ENCODE measurements at places on chromosomes 6 and 20.

DNA sequence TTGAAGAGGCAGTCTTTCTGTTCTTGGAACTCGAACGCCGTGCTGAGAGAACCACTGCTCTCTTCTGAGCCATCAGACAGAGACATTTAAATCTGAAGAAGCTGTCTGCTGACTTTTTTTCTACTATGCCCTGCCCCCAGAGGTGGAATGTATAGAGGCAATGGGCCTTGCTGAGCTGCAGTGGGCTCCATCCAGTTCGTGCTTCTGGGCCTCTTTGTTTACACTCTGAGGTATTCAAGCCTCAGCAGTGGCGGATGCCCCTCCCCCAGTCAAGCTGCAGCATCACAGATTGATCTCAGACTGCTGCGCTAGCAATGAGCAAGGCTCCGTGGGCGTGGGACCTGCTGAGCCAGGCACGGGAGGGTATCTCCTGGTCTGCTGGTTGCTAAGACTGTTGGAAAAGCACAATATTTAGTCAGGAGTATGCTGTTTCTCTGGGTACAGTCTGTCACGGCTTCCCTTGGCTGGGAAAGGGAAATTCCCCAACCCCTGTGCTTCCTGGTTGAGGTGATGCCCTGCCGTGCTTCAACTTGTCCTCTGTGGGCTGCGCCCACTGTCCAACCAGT is 526.8 kb downstream of the CD109 start:
- no peak for DNase-seq

- peak; percentile 32 for DNase-seq
Measured at GRCh38 chr6:31896856-31897611, 464 bp downstream of the EHMT2 start.

DNA sequence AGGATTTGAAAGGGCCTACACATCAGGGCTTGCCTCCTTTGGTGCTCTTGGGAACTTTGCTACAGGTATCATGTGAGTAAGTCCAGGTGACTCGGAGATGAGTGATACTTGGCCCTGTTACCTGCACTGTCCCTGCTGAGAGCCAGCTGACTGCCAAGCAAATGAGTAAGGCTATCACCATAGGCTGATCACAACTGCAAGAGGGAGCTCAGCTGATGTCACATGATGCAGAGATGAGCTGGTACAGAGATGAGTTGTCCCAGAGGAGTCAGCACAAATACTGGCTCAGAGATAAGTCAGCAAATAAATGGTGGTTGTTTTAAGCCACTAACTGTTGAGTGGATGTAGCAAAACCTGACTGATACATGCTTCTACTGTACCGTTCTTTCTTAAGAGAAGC is 41.4 kb downstream of the LAMP5 start:
- DNase-seq, result no peak

- DNase-seq, result no peak
Measured at GRCh38 chr6:94673251-94673650, 904.1 kb upstream of the MANEA start.

DNA sequence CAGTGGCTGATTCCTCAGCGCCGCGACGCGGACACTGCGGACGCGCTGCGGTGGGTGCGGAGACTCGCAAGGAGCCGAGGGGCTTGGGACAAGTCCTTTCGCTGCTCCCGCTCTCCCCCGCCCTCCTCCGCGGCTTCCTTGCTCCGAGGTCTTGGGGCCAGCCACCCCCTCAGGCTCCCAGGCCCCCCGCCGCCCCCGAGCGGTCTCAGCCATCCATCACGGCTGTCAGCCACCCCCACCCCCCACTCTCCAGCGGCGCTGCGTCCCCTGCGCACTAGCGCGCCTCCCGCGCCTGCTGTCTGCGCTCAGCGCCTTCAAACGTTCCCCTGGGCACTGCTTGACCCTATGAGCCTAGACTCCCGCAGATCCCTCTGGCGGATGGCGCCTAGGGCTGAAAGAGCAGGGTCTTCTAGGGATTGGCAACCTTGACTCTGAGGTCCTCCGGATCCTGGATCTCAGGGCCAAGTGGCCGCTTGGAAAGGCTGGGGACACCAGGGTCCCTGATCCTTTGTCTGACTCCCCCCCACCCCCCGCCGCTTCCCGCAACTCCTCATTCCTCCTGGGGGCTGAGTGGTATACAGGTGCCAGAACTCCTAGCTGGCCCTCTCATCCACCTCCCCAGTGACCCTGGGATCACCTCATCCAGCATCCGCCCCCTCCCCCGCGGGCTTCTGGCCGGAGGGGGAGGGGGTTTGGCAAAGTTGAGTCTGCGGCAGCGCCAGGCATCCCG is 1.4 kb downstream of the SLC12A5 start:
- DNase-seq, result no peak

DNA sequence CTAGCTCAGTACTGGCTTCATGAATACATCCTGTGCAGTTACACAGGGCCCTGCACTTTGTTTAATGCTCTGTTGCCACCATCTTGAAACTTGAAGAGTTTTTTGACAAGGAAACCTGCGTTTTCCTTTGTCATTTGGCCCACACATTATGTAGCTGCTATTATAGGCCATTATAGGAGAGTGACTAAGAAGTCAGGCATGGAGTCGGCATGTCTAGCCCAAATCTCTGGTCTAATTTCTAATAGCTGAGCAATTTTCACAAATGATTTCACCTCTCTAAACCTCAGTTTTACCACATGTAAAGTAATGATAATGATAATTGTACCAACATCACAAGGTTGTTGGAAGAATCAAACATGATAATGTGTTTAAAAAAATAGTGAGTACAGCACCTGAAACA is 67.1 kb upstream of the MYLIP start:
- DNase-seq, result no peak

GRCh38 chr6:21750575-21750974 is 157.0 kb downstream of the SOX4 start:
- DNase-seq, result no peak

GRCh38 chr6:117550618-117551242 is 51.6 kb downstream of the GOPC start:
- DNase-seq, result no peak

DNA sequence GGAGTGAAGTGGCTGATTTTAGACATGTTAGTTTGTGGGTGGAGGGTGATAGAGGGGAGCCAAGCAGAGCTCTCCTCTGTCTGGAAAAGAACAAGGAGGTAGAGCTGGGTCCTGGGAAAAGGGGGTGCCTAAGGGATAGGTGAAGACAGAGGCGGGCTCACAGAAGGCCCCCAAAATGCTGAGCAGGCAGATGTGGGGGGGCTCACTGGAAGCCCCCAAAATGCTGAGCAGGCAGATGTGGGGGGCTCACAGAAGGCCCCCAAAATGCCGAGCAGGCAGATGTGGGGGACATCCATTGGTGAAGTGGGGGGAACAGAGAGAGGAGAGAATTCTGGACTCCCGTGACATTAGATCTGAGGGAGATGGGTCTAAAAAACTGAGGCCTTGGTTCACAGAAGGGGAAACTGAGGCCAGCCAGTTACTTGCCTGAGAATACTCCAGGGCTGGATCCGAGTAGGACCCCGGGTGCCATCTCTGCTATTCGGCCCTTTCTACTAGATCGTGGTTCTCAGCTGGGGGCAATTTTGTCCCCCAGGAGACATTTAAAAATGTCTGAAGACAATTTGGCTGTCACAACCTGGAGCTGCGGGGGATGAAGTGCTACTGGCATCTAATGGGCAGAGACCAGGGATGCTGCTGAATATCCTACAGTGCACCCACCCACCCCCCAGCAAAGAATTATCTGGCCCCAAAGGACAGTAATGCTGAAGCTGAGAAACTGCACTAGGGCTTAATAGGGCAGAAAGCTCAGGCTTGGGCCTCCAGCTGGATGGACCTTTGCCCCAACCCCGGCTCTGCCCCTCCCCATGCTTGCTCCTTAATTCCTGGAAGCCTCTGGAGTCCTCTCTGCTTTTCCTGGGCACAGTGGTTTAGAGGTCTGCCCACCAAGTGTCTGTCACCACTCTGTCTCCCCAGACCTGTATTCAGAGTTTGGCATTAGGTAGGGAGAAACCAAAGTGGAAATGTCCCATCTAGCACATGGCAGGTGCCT is 2.1 kb downstream of the LPIN3 start:
- no peak for DNase-seq
